ENCODE measurements at places on chromosomes 12 and 14.

GRCh38 chr12:129075460-129076208 lies 222.4 kb downstream of the GLT1D1 start:
- DNase-seq = no peak

- DNase-seq = no peak
Observed at GRCh38 chr12:3537719-3538465, 46.9 kb downstream of the PRMT8 start.

DNA sequence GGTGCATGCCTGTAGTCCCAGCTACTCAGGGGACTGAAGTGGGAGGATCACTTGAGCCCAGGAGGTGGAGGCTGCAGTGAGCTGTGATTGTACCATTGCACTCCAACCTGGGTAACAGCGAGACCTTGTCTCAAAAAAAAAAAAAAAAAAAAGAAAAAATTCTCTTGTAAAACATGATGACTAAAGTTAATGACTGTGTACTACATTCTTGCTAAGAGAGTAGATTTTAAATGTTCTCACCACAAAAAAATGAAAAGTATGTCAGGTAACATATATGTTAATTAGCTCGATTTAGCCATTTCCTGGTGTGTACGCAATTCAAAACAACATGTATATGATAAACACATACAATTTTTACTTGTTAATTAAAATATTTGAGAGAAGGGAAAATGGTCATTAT lies 480.7 kb upstream of the RGS6 start:
- no peak for DNase-seq

DNA sequence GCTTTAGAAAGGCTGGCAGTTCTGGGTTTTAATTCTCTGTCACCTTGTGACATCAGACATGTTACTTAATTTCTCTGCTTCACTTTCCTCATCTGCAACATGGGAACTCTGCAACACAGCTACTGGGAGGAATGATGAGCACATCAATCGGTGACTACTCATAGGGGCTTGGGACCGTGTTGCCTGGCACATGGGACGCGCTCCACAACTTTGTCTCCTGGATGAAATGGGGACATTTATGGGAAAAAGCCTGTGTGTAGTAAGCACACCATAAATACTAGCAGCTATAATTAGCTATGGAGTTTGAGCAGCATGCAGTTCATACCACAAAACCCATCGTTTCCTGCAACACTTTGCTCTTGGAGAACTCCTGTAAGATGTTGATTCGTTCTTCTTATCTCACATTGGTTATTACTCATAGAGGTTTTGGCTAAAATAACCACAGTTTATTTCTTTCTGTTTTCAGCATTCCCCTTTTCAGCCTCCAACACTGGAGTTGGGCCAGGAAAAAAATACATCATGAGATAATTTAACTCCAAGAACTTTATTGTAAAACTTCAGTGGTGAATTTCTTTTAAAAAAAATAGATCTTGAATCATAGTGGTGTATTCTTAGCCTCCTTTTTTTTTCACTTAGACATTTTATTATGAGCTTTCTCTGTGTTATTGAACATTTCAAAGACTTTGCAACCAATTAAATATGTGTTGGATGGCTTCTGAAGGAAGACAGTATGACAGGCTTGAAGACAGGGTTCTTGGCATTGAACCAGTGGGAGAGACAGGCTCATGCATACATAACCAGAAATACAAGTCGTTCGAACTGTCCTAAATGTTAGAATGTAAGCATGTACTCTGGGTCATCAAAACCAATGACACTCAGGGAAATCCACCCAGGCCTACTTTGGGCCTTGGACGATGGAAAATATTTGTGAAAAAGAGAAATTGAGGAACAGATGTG lies 72.7 kb downstream of the RIN3 start:
- DNase-seq = peak; percentile 85

GRCh38 chr14:29858299-29858698 lies 69.3 kb downstream of the PRKD1 start:
- DNase-seq = no peak

DNA sequence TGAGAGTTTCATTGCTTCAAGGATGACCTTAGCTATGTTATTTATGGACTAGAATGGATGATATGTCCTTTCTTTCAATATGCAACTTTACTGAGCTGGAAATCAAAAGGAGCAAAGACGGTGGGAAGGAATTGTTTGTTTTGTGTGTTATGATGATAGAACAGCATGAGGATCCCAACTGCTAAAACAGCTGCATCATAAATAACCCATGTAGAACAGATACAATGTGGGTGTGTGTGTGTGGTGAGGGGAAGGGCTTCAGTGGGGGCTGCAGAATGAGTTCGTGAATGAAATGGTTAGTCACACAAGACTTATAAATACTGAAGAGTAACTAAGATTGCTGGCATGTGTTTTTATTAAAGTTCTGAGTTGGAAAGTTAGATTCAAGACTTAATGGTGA lies 80.1 kb downstream of the DACT1 start:
- peak; percentile 4 for DNase-seq

- no peak for DNase-seq
Observed at GRCh38 chr12:83136411-83136810, 449.7 kb downstream of the TMTC2 start.

DNA sequence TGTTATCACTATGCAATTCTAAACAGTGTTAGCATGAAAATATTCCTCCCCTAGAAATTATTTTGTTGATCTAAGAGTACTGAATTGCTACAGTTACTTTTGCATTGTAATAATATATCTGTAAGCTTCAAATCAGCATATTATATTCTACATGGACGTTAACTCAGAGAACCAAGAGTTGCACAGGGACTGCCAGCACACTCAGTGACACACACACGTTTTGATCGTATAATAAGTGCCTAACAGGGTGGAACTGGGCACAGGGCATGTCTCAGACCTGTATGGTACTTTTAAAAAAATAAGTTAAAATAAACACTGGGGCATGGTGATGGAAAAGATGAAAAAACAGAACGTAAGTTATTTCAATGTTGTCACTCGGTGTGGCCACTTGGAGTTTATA lies 451.6 kb downstream of the RGS6 start:
- no peak for DNase-seq

- no peak for DNase-seq
Observed at GRCh38 chr12:21337453-21337852, 2.7 kb upstream of the SLCO1A2 start.

- no peak for DNase-seq
Observed at GRCh38 chr12:49626836-49627235, 3.5 kb downstream of the PRPF40B start.

DNA sequence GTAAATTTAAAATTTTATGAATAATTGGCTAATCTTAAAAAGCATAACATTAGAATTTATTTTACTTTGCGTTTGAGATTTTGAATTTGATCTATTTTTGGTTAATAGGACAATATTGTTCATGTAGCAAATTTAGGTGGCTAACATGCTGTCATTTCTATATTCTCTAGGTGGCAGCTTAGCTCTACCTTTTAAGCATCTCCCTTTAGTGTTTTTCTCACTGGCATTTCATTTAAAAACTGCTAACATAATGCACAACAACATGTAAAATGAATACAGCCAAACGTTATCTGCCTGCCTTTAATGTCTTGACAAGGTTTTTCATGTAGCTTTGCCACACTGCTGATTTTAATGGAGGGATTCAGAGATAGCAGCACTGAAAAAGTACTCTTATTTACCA lies 272.4 kb upstream of the FBXO33 start:
- no peak for DNase-seq

GRCh38 chr12:110100315-110100970 lies 23.7 kb upstream of the IFT81 start:
- DNase-seq = peak; percentile 66

- peak; percentile 61 for DNase-seq
Observed at GRCh38 chr12:25840678-25841465, 117.6 kb upstream of the RASSF8 start.

GRCh38 chr14:28771168-28771567 lies 4.6 kb downstream of the FOXG1 start:
- DNase-seq = no peak

DNA sequence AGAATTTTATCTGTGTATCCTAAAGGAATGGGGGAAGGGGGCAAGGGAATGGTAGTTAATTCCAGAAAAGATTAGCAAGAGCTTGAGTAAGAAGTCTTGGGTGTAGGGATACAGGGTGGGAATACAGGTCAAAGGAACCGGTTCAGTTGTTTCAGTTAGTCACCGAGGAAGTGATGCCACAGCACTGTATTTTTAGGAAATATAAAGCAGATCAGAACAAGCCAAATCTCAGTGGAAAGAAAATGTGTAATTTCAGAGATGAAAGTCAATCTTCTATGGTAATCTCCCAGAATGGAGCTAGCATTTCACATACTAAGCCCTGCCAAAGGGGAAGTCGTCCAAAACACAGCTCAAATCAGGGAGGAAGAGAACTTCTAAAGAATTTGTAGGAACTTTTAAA lies 4.7 kb upstream of the TUBA1C start:
- DNase-seq = peak; percentile 72
